ENCODE measurements at places on chromosomes 3 and 15.

- DNase-seq, result no peak
These were observed 1498.7 kb upstream of the CADM2 start for GRCh38 chr3:83460052-83460451.

DNA sequence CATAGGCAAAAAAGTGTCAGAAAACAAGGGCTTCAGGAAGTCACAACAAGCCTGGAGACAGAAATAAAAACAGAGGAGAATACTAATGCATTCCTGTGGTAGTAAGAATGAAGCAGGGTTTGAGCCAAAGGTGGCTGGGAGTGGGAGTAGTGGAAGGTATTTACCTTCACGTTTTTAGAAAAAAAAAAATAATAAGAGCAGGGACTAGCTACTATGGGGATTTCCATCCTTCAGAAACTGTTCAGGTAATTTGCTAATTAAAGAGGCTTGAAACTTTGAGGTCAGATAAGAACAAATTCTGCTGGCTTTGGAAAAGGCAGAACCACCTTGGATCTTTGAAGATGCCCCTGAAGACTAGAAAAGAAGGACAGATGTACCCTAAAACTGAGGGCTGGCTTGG, 18.4 kb downstream of the ILDR1 start:
- DNase-seq, result no peak

GRCh38 chr3:14143271-14144225, 18.7 kb downstream of the TMEM43 start:
- DNase-seq, result peak; percentile 41

- DNase-seq, result no peak
These were observed 36.2 kb downstream of the PEX5L start for GRCh38 chr3:180000500-180000899.

DNA sequence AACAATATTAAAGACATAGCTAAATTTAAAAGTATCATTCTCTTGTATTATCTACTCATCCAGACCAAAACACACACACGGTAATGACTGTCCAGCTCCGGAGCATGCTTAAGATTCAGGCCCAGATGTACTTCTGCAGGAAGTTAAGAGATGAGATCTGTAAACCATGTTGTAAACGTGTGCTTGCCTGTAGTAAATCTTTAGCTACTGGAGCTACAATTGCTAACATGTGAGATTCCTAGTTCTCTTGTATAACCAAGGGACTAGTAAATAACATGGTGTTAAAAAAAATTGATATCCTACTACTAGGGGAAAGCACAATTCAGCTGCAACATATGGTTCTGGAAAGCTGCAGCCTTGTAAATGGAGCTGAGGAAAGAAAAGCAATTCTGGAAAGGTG, 651.7 kb upstream of the CCDC54 start:
- no peak for DNase-seq

DNA sequence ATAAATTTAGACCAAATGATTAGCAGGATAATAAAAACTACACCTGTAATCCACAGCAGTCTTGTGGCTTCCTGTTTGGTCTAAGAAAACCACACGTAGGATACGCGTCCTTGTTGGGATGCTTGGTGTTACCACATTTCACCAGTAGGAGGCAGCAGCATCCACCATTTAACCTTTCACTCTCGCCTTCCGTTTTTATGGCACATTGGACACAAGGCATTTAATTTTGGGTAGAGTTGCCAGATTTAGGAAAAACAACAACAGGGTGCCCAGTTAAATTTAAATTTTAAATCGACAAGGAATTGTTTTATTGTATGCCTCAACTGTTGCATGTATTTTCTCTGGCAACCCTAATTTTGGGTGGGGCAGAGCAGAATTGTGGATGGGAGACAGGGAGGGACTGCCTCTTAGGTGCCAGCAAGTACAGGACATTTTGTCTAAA, 6.3 kb downstream of the LRRC31 start:
- DNase-seq, result peak; percentile 67

All from heart right ventricle (tissue), 16 donors.